ENCODE measurements at places on chromosomes 3 and 15. TPM values are rescaled to one million over a fixed set of nuclear protein-coding genes. Genes with fewer than 3 reads are reported as not detected.

The ROPN1 gene
- 0.09 TPM for polyA plus RNA-seq

The FNDC3B gene
- polyA plus RNA-seq, result 56.3 TPM

The PYDC2 gene
- polyA plus RNA-seq, result not detected

The RNF13 gene
- polyA plus RNA-seq, result 33.2 TPM

The CCDC39 gene
- 2.7 TPM for polyA plus RNA-seq

The C2CD4B gene
- 1.8 TPM for polyA plus RNA-seq

The SLC30A4 gene
- polyA plus RNA-seq, result 4.6 TPM

The LRRC31 gene
- not detected for polyA plus RNA-seq

The CKMT1A gene
- not detected for polyA plus RNA-seq

The SLC9C1 gene
- 0.42 TPM for polyA plus RNA-seq

The NFKBIZ gene
- 2.4 TPM for polyA plus RNA-seq

The B3GALNT1 gene
- polyA plus RNA-seq, result 16.9 TPM

The SI gene
- polyA plus RNA-seq, result not detected

The CHL1 gene
- polyA plus RNA-seq, result 2.2 TPM

The SEMA6D gene
- 60.2 TPM for polyA plus RNA-seq

The FHIT gene
- 7.1 TPM for polyA plus RNA-seq

The TRIM71 gene
- polyA plus RNA-seq, result 0.15 TPM

The CD86 gene
- 1.5 TPM for polyA plus RNA-seq

The HOMER2 gene
- 34.8 TPM for polyA plus RNA-seq

The PRKCD gene
- 6.9 TPM for polyA plus RNA-seq

The LRRIQ4 gene
- 0.13 TPM for polyA plus RNA-seq

The SOX2 gene
- 0.10 TPM for polyA plus RNA-seq

The GREM1 gene
- polyA plus RNA-seq, result 3.3 TPM

The FANCD2OS gene
- 0.30 TPM for polyA plus RNA-seq

The THSD4 gene
- polyA plus RNA-seq, result 21.8 TPM

The MINAR1 gene
- 1.3 TPM for polyA plus RNA-seq

The ALPK3 gene
- 92.1 TPM for polyA plus RNA-seq

The ACVR2B gene
- 13.6 TPM for polyA plus RNA-seq

The CACNA2D3 gene
- 1.9 TPM for polyA plus RNA-seq

Measured in forelimb muscle (tissue), 1 donor.